Dorsolateral prefrontal cortex (tissue), 122 donors: ENCODE measurements at places on chromosomes 6 and 20.

DNA sequence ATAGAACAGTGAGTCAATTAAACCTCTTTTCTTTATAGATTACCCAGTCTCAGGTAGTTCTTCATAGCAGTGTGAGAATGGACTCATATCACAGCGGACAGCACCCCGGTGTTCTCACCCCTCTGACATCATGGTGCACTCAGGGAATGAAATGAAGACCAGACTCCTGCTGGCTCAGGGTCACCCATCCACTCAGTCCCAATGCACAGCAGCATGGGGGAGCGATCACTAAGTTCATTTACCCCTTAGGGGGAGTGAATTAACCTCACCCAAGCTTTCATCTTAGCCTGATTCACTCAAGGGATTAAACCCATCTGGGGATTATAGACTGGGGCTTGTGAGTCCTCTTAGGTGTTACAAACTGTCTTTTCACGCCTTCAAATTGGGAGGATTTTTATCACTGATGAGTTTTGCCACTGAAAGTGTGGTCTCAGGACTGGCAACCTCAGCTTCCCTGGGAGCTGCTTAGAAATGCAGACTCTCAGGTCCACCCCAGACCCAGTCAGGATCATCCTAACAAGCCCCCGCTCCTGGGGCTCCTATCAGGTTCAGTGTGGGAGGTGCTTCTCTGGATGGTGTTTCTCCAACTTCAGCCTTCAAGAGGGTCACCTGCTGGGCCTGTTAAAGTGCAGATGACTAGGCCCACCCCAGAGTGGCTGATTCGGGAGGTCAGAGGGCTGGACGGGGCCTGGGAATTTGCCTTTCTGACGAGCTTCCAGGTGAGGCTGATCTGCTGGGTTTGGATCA lies 44.3 kb upstream of the FRMD1 start:
- DNase-seq: no peak

DNA sequence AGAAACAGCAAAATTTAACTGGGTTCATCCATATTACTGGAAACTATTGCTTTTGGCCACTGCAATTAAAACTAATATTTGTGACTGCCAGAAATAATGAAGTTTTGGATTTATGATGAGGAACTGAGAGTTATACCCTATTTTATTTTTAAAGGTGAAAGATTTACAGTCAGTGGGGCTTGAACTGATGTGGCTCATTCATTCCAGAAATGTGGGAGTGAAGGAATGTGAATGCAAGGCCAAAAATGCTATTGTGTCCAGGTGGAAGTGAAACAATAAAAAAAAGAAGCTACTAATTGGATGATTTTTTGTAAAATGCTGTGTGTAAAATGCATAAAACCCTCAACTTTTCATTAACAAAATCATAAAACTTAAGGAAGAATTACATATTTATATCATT lies 491.9 kb downstream of the COL12A1 start:
- DNase-seq: no peak

GRCh38 chr20:5197270-5197827 lies 70.5 kb downstream of the CDS2 start:
- no peak for DNase-seq

DNA sequence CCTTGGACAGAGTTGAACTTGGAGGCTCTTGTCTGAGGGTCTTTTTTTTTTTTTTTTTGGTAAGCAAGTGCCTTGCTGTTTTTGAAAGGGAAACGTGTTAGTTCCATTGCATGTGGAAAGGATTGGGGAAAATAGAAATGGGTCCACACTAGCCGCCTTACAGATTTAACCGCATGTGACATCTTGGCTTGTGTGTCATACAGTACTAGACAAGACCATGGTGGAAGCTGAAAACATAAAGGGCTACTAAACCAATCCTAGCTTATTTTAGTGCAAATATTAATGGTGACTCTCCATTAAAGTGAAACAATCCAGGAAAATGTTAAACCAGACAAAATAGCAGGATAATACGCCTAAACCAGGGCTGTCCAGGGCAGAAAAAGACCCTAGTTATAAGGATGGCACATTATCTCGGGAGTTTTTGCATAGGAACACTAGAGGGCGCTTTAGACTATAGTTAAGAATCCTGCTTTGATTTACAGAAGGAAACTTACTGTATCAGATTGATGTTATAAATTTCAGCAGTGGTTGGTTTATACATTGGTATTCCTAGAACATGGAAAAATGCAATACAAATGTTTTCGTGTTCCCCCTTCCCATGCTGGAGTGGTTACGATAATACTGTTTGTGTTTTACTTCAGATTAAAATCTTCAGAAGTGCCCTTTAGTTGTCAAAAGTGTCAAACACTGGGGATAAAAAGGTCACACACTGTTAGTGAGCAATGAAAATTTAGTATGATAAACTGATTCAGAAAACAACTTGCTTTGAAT lies 59.8 kb upstream of the DEK start:
- DNase-seq: no peak

GRCh38 chr20:2799688-2800520 lies 523 bp downstream of the CPXM1 start:
- no peak for DNase-seq

- DNase-seq: no peak
These were observed 41.7 kb downstream of the BCKDHB start for GRCh38 chr6:80148220-80148619.
